ENCODE measurements at places on chromosomes 4 and X.

DNA sequence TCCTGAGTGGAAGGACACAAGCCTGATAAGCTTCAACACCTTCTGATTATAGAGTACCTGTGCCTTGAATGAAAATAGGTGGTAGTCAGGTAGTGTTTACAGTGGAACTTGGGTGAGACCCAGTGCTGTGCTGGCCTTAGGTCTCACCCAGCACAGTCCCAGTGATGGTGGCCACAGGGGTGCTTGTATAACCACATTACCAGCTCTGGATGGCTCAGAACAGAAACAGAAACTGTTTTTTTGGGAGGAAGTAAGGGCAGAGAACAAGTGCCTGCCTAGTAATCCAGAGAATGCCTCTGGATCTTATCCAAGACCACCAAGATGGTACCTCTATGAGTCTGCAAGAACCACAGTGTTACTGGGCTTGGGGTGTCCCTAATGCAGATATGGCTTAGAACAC, 171.5 kb upstream of the DIPK2B start:
- DNase-seq: no peak

DNA sequence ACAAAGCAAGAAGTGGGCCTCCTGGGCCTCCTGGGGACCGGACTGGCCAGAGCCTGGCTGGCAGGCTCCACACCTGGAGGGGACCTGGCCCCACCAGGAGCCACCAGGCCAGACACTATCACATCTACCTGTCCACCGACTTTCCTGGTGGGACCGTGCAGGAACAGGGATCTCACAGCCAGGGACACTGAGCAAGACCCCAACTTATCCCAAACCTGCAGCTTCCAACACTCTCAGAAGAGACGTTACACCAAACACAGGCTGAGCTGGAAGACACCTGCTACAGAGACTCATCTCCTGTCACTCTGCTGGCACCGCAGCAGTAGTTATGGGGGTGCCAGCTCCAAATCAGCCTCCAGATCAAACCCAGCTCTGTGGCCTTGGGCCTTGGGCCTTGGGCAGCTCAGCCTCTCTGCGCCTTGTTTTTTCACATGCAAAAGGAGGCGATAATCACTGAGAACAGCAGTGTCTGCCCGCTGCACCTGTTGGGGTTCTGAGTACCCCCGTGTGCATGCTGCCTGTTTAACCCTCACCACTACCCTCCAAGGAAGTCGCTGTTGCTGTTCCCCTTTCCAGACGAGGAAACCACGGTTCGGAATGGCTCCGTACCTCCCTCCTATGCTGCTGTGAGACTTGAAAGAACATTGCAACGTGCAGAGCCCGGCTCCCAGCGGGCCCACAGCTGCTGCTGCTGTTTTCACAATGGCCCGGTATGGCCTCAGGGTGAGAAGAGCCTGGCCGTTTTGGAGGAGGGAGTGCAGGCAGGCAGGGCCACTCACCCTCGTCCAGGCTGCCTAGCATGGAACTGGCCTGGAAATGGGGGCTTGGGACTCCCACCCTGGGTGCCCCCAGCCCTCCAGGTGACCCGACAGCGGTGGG, 69.6 kb downstream of the ADRA2C start:
- no peak for DNase-seq

DNA sequence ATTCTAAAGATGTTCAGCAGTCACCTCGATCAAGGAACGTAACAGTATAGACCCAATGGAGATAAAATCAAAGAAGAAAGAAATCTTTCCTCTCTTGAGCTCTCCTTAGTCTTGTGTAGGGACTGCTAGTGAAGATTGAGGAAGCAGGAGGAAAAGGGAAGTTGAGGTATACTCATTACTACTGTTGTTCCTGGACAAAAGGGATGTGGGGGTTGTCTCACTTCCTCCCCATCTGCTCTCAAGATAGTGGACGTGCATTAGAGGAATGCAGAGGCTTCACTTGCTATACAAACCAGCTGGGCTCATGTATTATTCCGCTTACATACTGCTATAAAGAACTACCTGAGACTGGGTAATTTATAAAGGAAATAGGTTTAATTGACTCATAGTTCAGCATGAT, 208.9 kb upstream of the ARHGEF9 start:
- no peak for DNase-seq

GRCh38 chr4:76022677-76023076, 620 bp downstream of the CXCL10 start:
- DNase-seq: no peak

GRCh38 chr4:126268106-126268505, 953.4 kb downstream of the FAT4 start:
- DNase-seq: no peak

GRCh38 chr4:155510771-155511170, 134.0 kb upstream of the MAP9 start:
- no peak for DNase-seq

Data from CD4-positive, alpha-beta memory T cell (primary cell).